ENCODE measurements at places on chromosomes 7 and 10.

DNA sequence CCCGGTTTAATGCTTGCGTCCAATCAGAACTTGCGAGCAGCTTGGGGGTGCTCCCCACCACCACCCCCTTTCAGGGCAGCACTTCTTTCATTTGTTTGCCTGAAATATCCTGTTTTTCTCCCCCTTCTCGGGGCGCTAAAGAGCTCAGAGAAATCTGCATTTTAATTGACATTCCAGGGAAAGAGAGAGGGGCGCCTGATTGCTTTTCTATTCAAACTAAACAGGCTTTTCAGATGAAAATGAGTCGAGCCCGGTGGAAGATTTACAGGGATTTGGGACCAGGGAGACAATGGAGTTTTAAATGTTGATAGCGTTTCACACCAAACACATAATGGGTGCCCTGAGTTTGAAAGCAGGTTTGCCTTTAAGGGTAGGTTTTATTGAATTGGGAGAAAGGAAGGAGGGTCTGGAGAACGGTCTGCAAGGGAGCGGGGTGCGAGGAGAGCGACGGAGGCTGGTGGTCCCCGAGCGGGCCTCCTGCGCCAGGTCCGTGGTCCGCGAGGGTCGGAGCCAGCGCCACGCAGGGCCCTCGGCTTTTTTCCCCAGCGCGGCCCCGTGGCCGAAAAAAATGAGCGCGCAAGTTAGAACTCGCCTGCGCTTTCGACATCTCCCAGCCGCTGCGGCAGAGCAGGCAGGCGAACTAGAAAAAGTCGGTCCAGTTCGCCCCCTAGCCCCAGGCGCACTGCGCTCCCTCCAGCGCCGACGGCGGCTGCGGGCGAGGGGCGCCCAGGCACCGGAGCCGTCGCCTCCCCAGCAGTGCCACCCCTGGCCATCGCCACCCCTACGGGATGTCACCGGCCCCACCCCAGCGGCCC lies 1.3 kb downstream of the FGFR2 start:
- no peak for DNase-seq

- DNase-seq, result peak; percentile 46
These were observed 27.2 kb upstream of the MSRB2 start for GRCh38 chr10:23067939-23068775.

DNA sequence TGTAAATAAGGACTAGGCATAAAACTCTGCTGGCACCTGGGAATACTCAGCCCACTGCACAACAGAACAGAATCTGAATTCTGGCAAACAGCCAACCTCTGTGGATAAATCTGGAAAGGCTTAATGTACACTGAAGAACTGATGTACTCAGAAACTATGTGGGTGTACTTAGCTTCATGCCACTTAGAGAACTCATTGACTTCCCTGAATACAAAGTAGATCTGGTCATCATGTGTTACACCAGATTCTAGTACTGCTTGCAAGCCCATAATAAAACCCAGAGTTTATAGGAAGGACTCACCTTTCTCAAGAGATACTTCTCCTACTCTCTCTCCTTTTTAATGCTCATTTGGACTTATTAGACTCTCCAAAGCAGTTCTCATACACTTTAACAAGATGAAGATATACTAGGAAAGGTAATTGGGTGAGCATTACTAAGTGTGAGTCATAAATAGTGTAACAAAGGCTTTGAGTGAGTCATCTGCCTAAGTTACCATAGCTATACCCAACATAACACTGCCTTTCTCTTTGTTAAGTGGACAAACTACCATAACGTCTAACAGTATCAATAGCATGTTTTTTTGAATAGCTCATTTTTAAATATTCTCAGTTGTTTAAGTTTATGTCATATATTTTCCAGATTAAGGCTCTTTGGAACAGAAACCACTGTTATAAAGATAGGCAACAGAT lies 309.1 kb downstream of the MDFIC start:
- peak; percentile 88 for DNase-seq

DNA sequence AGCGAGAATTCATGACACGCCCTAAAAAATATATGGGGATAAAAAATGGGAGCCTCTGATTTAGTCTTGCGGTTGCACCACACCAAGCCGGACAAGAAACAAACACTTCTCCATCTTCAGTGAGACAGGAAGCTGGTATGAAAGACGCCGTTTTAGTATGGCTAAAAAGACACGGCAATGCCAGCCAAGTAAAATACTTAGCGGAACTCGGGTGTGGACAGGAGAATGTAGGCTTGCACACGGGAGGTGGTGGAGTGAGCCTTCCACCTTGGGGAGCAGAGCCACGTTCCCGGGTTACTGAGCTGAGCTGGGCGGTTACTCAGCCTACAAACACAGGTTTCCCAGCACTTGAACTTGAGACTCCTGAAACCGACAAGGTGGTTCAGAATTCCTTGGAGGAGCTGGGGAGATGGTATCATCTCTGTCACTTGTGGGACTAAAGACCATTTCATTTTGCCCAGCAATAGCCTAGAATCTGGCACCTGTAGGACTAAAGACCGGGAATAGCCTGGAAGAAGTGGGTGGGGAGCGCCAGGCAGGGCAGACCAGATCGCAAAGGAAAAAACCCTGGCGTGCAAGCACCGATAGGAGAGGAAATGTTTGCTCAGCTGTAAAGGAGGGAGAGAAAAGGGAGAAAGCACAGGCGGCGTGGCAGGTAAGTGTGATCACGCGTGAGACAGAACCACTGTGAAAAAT lies 34.8 kb upstream of the SEPHS1 start:
- no peak for DNase-seq

DNA sequence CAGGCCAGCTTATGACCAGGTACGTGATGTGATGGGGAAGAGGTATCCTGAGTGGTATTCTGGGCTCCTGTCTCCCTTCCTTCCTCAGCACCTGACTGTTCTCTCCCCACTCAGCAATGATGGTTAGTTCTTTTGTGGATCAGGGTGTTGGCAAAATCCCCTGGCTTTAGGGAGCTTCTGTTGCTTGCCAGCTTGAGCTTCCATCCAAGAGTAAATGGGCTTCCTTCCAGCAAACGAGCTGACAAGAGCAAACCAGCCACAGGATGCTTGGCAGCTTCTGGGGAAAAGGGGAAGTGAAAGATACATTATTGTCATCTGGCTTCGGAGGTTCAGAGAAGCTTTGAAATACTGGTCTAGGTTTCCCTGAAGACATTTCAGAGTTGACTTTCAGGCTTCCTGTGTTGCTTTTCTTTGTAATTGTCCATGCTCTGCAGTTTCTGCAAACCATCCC lies 5.2 kb downstream of the DUSP5 start:
- no peak for DNase-seq

GRCh38 chr7:49669692-49670260 lies 103.7 kb upstream of the VWC2 start:
- DNase-seq, result no peak

DNA sequence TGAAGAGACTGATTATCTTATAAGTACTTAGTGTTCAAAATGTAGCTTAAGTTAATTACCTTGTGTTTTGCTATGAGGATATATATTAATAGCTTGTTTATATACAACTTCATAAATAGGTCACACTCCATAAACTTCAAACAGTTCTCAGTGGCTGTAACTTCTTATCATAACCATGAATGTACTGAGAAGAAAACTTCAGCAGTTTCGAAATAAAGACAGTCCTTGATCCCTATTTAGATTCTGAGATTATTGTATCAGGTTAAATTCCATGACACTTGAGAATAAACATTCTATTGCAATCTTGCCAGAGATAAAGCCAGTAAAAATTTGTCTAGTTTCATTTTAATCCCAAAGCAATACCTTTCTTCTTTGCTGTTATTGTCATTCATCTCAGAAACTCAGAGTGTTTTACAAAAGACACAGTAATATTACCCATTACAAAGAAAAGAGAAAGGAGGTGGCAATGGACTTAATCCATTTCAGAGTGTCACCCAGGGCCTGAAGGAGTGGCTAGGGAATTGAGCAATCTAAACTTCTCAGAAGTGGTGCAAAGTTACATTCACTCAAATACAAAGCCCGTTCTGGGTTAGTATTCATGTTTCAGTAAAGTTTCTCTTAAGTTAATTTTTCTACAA lies 403.6 kb downstream of the SEMA3D start:
- DNase-seq, result no peak

DNA sequence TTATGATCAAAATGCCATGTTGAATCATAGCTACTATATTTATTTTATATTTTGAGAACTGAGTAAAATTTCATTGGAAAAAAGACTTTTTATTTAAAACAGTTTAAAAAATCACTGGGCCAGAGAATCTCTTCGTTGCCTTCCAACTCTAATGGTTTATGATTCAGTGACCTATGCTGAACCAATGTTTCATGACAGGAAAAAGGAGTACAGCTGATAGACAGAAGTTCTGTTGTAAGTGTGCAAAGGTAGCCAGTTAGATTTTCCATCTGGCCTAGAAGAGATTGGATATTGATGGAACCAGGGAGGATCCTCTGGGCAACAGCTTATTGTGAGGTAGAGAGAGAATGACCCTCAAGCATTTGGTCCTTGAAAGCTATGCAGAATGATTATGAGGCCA lies 745.8 kb downstream of the SUGCT start:
- no peak for DNase-seq

- DNase-seq, result no peak
These were observed 52.9 kb downstream of the AP3M1 start for GRCh38 chr10:74097776-74098175.

- DNase-seq, result no peak
These were observed 18.4 kb upstream of the HGF start for GRCh38 chr7:81788246-81788645.

- no peak for DNase-seq
These were observed 235.1 kb upstream of the CELF2 start for GRCh38 chr10:10782603-10783002.

- DNase-seq, result no peak
These were observed 43.6 kb downstream of the THNSL1 start for GRCh38 chr10:25059990-25060389.

- no peak for DNase-seq
These were observed 17.6 kb downstream of the PODXL start for GRCh38 chr7:131538813-131539179.

GRCh38 chr10:34737772-34738169 lies 77.3 kb downstream of the PARD3 start:
- DNase-seq, result no peak

Measured in Panc1 (cell line).